ENCODE measurements at places on chromosomes 7 and 10.

DNA sequence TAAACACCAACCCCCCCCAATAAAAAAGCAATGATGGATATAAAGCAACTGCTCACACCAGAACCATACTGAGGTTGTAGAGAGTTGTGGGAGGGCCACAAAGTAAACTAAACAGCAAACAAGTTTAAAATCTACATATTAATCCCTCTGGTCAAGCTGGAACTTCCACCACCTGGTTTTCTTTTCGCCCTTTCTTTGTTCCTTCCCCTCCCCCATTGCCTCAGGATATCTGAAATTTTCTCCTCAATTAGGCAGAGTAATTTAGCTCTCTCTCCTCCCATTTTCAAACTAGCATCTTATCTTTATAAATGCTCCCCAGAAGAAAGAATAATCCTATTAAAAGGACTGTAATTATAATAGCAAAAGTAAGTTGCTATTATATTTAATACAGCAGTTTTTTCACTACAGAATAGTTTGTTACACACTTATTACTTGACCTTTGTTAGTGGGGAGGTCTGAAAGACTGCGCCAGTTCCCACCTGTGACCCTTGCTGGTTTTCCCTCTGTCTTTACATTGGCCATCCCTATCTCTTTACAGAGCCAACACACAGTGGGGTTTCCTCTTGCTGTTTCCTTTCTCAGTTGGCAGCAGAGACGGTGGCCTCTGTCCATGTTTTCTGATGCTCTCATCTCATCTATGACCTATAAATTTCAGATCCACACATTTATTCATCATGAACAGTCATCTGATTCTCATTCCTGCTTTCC is 235.4 kb downstream of the RNLS start:
- DNase-seq: no peak

GRCh38 chr10:22831586-22831985 is 96.3 kb upstream of the ARMC3 start:
- no peak for DNase-seq

- DNase-seq: no peak
Observed at GRCh38 chr10:73997461-73997786, 492 bp upstream of the VCL start.

DNA sequence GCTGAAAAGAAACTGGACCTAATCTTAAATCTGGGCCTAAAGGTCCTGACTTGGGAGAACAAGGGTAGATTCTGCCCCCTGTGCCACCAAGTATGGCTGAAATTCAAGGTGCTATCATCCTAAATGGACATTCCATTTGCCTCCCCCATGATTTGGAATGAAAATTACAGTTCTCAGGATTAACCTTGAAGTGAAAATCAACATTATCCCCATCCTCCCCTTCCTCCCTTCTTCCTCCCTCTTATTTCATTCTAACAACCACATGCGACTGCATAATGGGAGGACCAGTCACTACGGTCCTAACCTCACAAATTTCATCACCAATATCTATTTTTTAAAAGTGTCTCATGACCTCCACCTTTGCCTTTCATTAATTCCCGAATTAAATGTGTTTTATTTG is 62.1 kb downstream of the SEMA3C start:
- DNase-seq: no peak

- peak; percentile 93 for DNase-seq
Observed at GRCh38 chr10:3774814-3775695, 10.0 kb downstream of the KLF6 start.
